ENCODE measurements at places on chromosomes 7 and 10. TPM values are rescaled to one million over a fixed set of nuclear protein-coding genes. Genes with fewer than 3 reads are reported as not detected.

Gene PAPOLB
- 0.31 TPM for total RNA-seq

Gene EPO
- total RNA-seq, result not detected

Gene SSC4D
- 0.78 TPM for total RNA-seq

Gene ARHGEF35
- total RNA-seq, result 2.4 TPM

Gene TMEM273
- total RNA-seq, result 36.9 TPM

Gene PRF1
- 1.3 TPM for total RNA-seq

Gene CACNB2
- total RNA-seq, result 42.7 TPM

Gene MPP7
- 18.1 TPM for total RNA-seq

Gene EBLN1
- not detected for total RNA-seq

Gene ZNF282
- total RNA-seq, result 14.6 TPM

Gene SPDYE5
- not detected for total RNA-seq

Gene IMMP2L
- total RNA-seq, result 14.5 TPM

Gene STOX1
- total RNA-seq, result 0.15 TPM

DNA sequence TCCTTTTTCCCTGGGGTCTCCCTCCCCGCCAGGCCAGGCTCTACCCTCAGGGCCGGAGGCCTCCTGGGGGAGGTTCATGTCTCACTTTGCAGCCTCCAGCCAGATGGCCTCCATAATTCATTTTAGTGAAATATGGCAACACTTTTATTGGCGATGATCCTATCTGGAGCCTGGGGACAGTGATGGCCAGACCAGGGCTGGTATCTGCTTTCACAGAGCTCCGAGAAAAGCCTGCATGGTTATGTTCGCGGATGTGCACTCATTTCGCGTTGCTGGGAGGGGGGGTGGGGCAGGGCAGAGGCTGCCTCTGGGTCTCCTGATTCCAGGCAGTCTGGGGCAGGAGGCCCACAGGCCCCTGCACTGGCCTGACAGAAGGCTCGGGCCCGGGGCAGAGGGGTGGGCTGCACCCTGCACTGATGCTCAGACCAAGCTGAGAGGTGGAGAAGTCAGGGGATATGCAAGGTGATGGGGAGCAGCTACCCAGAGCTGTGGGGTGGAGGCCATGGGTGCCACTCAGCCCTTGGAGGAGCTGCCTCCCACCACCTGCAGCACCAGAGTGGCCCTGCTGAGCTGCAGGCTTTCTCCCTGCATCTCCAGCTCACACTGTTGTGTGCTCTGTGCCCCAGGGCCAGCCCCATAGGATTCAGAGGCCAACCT, 85.3 kb upstream of the RET start:
- no peak for DNase-seq

DNA sequence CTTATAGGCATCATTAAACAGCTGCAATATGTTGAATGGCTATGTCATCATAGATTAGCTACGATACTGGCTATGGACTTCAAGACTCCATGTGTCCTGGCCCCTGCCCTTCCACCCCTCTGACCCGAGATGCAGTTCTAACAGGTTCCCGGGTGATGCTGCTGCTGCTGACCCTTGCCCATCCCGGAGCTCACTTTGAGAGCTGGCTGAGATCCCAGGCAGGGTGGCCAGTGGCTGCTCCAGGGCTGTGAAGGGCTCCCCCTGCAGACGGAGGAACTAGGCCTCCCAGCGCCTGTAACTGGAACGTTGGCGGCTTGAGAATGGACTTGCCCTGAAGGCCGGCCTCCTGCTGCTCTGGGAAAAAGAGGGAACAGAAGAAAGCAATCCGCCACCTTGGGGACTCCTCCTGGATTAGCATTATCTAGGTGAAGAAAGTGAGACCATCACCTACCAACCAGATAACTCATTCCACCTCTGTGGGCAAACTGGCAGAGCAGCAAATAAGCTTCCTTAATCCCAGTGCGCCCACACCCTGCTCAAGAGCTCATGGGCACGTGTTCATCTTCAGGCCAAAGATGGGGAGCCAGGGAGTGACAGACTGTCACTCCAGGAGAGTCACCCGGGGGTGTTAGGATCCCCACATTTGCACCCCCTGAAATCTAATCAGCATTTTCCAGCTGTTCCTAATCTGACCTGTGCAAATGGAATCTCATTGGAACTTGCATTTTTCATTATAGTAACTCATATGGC, 56.8 kb downstream of the PARP12 start:
- no peak for DNase-seq

DNA sequence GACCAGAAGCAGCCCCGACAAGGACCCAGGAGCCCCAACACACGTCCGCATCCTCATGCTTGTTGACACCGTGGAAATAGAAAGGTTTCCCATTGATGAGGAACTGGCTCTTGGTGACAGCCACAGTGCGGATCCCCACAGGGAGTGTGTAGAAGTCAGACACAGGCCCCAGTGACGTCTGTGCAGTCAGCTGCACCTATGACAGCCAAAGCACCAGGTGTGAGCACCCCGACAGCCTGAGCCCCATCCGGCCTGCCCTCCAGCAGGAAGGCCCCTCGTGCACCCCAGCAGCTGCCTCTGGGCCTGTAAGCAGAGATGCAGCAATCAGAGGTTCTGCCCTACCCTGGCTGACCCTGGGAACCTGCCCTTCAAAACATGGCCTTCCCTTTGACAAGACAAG, 7.1 kb downstream of the GUSB start:
- DNase-seq, result no peak

GRCh38 chr7:158530800-158531609, 56.6 kb downstream of the PTPRN2 start:
- no peak for DNase-seq

DNA sequence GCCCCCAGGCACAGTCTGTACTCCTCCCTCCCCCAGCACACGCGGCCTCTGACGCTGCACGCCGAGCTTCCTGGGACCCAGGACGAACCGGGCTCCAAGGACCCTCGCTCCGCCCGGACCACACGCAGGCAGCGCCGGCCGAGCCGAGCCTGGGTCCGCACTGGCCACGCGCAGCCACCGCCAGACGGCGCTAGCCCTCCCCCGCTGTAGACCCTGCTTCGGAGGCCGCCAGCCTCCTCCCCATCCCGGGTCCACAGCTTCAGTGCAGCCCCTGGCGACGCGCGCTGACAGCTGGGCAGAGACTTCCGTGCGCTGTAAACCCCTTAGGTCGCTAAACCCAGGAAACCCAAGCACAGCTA, 936 bp upstream of the TCERG1L start:
- DNase-seq, result peak; percentile 51

DNA sequence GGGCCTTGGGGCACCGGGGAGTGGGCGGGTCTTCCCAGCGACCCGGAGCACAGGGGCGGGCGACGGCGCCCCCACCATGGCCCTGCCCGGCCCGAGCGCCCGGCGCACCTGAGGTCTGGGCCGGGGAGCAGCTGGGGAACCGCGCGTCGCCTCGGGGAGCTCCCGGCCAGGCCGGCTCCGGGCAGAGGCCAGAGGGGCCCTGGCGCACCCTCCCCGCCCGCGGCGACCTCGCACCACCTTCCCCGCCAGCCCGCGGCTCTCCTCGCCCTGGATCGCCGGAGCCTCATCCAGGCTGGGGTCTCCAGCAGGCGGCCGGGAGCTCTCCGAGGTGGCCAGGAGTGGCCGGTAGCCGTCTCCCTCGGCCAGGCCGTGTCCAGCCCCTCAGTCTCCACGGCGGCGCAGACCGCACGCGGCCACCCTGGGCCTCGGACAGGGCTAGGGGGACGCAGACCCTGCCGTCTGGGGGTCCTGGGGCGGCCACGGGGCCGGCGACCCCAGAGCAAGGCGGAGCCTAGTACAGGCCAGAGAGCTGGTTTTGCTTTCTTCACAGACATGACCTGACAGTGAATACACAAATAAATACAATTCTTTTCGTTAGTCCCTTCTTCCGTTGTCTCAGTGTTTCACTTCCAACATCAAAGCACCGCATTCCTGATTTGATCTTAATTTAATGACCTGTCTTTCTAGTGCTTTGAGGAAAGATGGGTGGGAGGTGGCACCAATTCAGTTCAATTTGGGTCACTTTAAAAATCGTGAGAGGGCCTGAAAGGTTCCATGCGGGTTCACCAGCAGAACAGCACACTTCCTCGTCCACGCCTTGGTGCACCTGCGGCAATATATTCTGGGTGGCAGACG, 356.9 kb downstream of the DNAJB6 start:
- no peak for DNase-seq

- peak; percentile 40 for DNase-seq
Observed at GRCh38 chr7:71497256-71497946, 365.5 kb downstream of the GALNT17 start.

DNA sequence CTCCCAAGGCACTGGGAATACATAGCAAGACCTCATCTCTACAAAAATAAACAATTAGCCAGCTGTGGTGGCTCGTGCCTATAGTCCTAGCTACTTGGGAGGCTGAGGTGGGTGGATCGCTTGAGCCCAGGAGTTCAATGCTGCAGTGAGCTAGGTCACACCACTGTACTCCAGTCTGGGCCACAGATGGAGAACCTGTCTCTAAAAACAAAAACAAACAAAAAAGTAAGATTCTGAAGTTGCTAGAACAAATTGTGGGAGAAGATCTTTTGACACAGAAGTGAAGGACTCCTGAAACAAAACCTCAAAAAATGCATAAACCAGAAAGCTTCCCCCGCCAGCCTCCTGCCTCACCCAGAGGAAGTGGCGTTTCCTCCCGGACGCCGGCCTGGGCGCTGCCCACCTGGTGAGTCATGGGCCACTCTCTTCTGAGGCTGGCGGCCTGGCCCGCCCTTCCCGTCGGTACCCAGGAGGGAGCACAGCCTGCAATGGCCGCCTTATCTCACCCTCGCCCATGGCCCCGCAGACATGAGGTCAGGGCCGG, 25.4 kb upstream of the ELN start:
- DNase-seq, result peak; percentile 82

DNA sequence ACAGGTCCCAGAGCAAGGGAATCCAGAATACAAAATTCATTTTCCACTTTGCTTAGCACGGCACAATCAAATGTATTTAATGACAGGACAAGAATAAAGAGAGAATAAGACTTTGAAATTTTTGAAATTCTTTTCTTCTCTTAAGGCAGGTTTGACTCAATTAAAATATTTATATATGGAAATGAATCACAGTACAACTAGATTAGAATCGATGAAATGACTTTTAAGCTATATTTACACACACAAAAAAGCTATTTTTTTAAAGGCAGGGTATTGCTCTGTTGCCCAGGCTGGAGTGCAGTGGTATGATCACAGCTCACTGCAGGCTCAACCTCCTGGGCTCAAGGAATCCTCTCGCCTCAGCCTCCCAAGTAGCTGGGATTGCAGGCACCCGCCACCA, 265.4 kb upstream of the SLC26A5 start:
- no peak for DNase-seq

- no peak for DNase-seq
Observed at GRCh38 chr10:97360705-97361536, 26.4 kb upstream of the FRAT2 start.

GRCh38 chr10:22481687-22482539, 136.6 kb downstream of the SPAG6 start:
- no peak for DNase-seq

- DNase-seq, result no peak
Observed at GRCh38 chr10:132914732-132915131, 27.6 kb downstream of the CFAP46 start.

- DNase-seq, result no peak
Observed at GRCh38 chr10:132351611-132352010, 19.6 kb downstream of the LRRC27 start.

DNA sequence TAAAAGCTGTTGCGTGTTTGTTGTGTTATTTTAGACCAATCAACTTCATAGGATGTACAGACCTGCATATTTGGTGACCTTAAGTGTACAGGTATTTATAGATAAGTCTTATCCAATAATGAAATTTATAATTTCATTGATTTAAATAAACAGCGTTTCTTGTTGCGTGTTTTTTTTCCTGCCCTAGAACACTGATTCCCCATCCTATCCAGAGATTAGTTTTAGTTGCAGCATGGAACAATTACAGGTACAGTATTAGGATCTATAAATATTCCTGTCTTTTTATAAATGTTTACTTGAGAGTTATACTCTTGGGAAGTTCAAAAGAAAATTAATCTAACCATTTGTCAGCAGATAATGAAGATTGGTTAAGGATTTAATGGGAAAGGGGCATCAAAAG, 2.1 kb upstream of the BMI1 start:
- no peak for DNase-seq

GRCh38 chr7:84123965-84124547, 70.5 kb downstream of the SEMA3A start:
- no peak for DNase-seq

GRCh38 chr10:14116021-14116420, 214.7 kb downstream of the FRMD4A start:
- no peak for DNase-seq

GRCh38 chr7:73442903-73443500, 9.4 kb downstream of the FZD9 start:
- DNase-seq, result no peak

- DNase-seq, result no peak
Observed at GRCh38 chr10:14572811-14573210, 201.9 kb downstream of the FAM107B start.

DNA sequence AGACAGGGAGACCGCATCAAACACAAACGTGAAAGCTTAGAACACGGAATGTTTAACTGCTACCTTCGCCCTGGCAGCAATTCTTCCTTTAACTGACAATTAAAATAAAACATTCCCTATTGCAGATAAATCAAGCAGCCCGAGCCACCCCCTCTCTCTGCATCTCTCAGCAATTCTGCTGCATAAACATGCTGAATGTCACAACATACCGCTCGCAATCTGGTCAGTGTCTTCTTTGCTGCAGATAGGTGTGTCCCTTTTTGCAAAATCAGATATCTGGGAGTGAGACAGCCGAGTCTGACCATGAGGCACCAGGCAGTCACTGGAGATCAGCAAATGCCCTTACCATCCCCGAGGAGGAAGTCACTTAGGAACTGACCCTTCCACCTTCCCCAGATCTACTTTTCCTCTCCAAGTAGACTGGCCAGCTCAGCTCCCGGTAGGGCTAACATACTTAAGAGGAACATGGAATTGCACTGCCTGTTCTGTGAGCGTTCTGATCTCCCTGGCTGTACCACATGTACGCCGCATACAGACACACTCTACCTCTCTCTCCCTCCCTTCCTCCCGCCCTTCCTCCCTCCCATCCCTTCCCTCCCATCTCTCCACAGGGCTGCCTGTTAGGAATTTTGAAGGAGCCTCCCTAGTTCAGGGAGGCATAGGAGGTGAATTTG, at the start of gene FRMD4A:
FRMD4A (minus strand) TSS at position 537 of the 674 bp plus-strand sequence.
- DNase-seq, result no peak

DNA sequence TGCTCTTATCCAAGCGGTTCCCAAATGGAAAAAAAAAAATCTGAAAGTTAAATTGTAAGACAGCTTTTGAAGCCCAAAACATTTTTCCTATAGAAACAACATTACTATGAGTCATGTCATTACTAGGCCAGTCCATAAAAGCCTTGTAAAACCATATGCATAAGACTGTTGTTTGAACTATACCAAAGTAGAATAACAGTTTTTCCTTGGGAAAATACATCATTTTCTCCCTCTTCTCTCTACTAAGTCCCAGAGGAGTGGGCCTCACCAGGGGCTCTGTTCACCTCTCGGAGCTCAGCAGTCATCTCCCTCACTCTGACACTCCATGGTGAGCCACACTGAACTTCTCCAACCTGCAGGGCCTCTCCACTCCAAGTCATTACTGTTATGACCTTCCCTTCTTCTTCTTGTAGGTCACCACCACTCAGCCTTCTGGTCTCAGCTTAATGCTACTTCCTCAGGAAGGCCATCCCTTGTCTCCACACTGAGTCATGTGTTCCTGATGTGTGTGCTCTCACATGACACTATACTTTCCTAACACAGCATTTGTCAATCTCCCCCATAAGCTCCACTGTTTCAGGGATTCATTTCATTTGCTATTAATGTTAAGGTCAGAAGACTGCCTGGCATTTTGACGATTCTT, 32.5 kb downstream of the ZNF438 start:
- no peak for DNase-seq

All from right cardiac atrium (tissue), 5 donors.